AG08395 (cell line): ENCODE measurements at places on chromosomes 4 and X.

- DNase-seq: no peak
Observed at GRCh38 chrX:43627147-43627546, 29.0 kb upstream of the MAOA start.

GRCh38 chr4:75144475-75144874, 211.6 kb downstream of the PARM1 start:
- no peak for DNase-seq

GRCh38 chr4:139633661-139634060, 32.0 kb upstream of the MGST2 start:
- peak; percentile 36 for DNase-seq

DNA sequence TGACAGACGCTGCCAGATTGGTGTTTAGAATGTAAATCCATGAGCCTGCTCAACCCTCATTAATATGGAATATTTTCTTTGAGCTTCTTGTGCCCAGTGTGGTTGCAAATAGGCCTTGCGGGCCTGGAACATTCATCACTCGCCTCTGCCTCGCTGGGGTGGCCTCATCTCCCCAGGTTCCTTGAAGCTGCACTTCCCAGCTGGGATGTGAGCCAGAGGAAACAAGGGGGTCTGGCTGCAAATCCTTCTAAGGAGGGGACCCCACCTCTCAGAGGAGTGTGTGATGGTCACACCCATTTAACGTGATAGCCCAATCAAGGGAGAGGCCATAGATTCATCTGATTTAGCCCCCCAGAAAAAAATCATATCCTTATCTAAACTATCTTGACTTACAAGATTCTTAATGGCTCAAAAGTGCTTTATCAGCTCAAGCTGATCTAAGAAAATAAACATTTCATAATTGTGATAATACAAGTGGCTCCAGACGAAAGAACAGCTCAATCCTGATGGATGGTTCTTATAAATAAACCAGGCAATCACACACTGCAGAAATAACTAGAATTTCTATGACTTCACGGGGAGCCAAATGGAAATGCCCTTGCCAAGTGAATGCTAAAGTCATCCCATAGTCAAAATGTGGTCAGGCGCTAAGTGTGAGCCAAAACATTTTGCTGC, 189.9 kb downstream of the PTTG2 start:
- peak; percentile 24 for DNase-seq

DNA sequence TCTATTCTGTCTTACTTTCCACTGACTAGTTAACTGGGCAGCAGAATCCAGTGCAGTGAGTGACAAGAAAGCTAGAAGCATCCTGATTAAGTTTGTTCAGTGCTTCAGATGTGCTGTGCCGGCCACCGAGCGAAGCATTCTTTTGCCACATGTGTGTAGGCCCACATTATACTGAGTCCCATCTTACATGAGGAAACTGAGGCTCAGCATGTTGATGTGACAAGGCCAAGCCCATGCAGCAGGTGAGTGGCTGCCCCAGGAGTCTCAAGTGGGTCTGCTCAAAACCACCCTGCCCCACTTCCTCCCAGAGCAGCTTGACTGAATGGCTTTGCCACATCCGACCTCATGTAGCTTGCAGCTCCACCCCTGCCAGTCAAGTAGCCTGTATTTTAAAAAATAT, 50.5 kb downstream of the RHOH start:
- DNase-seq: no peak

GRCh38 chr4:4890574-4891255, 31.2 kb downstream of the MSX1 start:
- DNase-seq: no peak

- DNase-seq: no peak
Observed at GRCh38 chrX:86263526-86263925, 115.3 kb downstream of the DACH2 start.

DNA sequence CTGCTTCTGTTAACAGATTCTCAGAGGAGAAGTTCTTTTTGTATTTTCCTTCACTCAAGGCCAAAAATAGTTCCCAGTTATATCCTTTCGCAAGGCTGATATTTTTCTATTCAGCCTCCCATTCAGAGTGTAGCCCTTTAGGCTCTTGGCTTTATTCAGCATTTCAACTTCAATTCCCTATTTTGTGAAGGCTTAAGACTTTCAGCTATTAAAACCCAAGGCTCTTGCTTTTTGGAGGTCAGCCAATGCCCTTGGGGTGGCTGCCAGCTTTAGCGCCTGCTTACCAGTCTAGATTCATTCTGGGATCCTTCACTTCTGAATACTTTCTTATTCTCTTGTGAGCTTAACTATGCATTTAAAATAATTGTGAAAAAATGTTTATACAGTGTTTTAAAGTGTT, 57.3 kb upstream of the ADGRA3 start:
- DNase-seq: no peak

DNA sequence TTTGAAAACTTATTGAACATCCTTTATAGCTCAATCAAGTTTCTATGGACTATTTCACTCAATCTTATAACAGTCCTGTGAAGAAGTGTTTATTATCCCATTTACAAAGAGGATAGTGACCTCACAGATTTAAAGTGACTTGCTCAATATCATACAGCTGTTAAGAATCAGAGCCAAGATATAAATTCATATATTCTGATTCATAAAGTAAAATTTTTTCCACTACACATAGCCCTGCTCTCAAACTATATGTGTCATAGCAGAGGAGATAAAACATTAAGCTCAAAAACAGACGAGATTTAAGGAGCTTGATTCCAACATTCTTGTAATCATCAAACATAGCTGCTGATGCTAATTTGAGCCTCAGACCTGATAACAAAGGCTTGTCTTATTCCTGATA, 226.8 kb downstream of the CAMK2D start:
- DNase-seq: no peak

DNA sequence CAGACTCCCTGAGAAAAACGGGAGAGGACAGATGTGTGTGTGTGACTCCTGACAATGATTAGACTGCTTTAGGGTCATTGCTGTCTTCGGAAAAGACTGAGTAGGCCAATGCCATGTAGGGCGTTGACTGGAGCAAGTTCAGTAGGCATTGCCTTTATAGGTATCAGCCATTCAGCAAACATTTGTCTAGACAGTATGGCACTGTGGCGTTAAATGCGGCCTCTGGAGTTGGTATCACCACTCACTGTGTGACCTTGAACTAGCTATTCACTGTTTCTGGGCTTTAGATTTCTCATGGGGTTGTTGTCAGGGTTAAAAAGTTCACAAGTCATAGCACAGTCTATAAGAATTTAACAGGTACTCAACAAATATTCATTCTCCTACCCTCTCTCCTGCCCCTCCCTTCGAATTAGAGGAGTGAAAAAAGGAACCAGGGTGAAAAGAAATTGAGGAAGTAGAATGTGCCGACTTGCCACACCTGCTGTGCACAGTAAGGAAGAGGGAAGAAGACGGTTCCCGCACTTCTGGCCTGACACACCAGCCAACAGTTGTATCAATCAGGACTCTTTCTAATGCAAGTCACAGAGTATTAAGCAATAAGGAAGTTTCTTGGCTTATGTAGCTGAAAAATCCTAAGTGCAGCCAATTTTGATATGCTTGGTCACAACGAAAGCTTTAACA, 83.2 kb upstream of the PLAC8 start:
- DNase-seq: no peak

DNA sequence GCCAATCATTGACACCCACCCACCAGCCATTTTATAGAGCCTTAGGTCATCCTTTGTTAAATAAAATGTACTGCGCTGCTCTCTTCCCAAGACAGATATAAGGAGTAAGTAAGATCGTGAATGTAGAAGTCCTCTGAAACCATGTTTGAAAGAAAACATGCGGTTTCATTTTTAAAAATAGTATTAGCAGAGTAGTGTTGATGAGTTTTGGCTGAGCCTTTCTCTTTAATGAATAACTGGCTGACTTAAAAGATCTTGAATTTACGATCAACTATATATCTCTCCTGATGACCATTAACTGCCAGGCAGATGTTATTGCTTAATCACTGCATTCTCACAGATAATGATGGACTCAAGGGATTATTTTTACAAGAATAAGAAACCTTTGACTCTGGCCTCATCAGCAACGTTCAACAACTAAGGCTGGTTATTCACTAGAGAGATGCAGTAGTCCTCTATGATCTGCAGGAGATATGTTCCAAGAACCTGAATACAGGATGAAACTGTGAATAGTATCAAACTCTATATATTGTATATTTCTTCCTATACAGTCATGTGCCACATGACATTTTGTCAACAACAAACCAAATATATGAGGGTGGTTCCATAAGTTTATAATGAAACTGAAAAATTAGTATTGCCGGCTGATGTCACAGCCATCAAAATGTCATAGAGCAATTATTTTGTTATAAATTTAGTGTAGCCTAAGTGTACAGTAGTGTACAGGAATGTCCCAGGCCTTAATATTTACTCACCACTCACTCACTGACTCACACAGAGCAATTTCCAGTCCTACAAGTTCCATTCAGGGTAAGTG, 80.8 kb downstream of the FAM13A start:
- no peak for DNase-seq

- DNase-seq: peak; percentile 31
Observed at GRCh38 chrX:9899640-9900111, 67.5 kb upstream of the CLDN34 start.
